ENCODE measurements at places on chromosomes 11 and 22. TPM values are rescaled to one million over a fixed set of nuclear protein-coding genes. Genes with fewer than 3 reads are reported as not detected.

SYTL2 gene
- 7.9 TPM for total RNA-seq

HMOX1 gene
- total RNA-seq: 52.5 TPM

CCDC73 gene
- 0.44 TPM for total RNA-seq

SNX19 gene
- 29.2 TPM for total RNA-seq

PRDM11 gene
- 4.0 TPM for total RNA-seq

APLNR gene
- total RNA-seq: 1.6 TPM

SCN2B gene
- not detected for total RNA-seq

CD3E gene
- total RNA-seq: 1.3 TPM

OR8J1 gene
- not detected for total RNA-seq

TRIM22 gene
- 10.0 TPM for total RNA-seq

INS gene
- total RNA-seq: not detected

ADM2 gene
- 1.0 TPM for total RNA-seq

NRGN gene
- 4.6 TPM for total RNA-seq

GRCh38 chr11:14380947-14381561, 22.1 kb upstream of the RRAS2 start:
- H3K27me3 ChIP-seq: no peaks in the 10 kb centered on the region
- H3K4me3 ChIP-seq: peak overlapping the region; percentile 36
- peak; percentile 88 for DNase-seq
- H3K27ac ChIP-seq: peak overlapping the region; percentile 95
- H3K36me3 ChIP-seq: no peaks in the 10 kb centered on the region

DNA sequence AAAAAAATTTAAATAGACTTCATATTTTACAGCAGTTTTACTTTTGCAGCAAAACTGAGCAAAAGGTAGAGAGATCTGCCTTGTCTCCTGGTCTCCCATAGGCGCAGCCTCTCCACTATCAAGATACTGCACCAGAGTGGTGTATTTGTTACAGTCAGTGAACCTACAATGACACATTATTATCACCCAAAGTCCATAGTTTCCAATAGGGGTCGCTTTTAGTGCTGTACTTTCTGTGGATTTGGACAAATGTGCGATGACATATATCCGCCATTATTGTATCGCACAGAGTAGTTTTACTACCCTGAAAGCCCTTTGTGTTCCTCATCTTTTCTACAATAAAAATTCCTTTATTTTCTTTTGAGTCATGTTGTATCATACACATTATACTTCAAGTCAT, 153.2 kb upstream of the CCDC179 start:
- no peaks in the 10 kb centered on the region for H3K36me3 ChIP-seq
- H3K27ac ChIP-seq: no peak overlapping the region
- no peak for DNase-seq
- H3K4me1 ChIP-seq: no peaks in the 10 kb centered on the region

DNA sequence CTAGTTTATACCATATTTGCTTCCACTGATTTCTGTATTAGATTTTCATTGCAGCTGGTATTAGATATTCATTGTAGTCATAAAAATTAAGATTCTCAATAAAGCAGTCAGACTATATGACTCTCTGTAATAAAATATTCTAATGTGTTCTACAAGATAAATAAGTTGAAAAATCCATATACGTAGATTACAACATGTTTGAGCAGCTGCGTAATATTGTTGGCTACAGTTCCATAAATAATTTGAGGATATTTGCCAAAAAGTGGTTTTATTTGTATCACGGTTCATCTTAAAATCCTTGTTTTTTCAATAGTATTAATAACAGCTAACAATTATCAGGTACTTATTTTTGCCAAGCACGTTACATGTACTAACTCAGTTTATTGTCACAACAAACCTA, 668.6 kb upstream of the CCDC90B start:
- H3K27me3 ChIP-seq: no peaks in the 10 kb centered on the region
- no peak for DNase-seq
- H3K36me3 ChIP-seq: no peaks in the 10 kb centered on the region
- H3K4me3 ChIP-seq: no peak overlapping the region
- H3K27ac ChIP-seq: no peak overlapping the region

- H3K4me1 ChIP-seq: no peaks in the 10 kb centered on the region
- no peak for DNase-seq
- no peak within 1 kb of the TSS for H3K27ac ChIP-seq
- H3K36me3 ChIP-seq: no peaks in the 10 kb centered on the region
Measured at GRCh38 chr22:46537225-46537945, at the start of gene CELSR1. CELSR1 (minus strand) TSS chr22:46537620; CDS start chr22:46537170, 450 bp downstream.

GRCh38 chr11:107136892-107137291, 118.6 kb upstream of the GUCY1A2 start:
- H3K27me3 ChIP-seq: no peaks in the 10 kb centered on the region
- no peaks in the 10 kb centered on the region for H3K36me3 ChIP-seq

- no peaks in the 10 kb centered on the region for H3K4me1 ChIP-seq
- no peaks in the 10 kb centered on the region for H3K27me3 ChIP-seq
- DNase-seq: no peak
- no peak overlapping the region for H3K27ac ChIP-seq
- H3K4me3 ChIP-seq: no peak overlapping the region
Measured at GRCh38 chr11:35912883-35913624, 30.8 kb upstream of the LDLRAD3 start.

- H3K27me3 ChIP-seq: no peaks in the 10 kb centered on the region
- no peak overlapping the region for H3K4me3 ChIP-seq
- no peak for DNase-seq
- no peaks in the 10 kb centered on the region for H3K4me1 ChIP-seq
- no peak overlapping the region for H3K27ac ChIP-seq
Measured at GRCh38 chr22:26811647-26811992, 154.2 kb downstream of the MIAT start.

GRCh38 chr11:1034456-1035295, 1.8 kb downstream of the MUC6 start:
- H3K27me3 ChIP-seq: no peaks in the 10 kb centered on the region
- no peaks in the 10 kb centered on the region for H3K36me3 ChIP-seq
- no peak overlapping the region for H3K27ac ChIP-seq

GRCh38 chr11:131822506-131822905, 452.1 kb downstream of the NTM start:
- H3K27ac ChIP-seq: no peak overlapping the region
- no peak for DNase-seq
- no peak overlapping the region for H3K4me3 ChIP-seq
- no peaks in the 10 kb centered on the region for H3K27me3 ChIP-seq
- H3K36me3 ChIP-seq: no peaks in the 10 kb centered on the region

- no peak overlapping the region for H3K27ac ChIP-seq
- no peaks in the 10 kb centered on the region for H3K36me3 ChIP-seq
- no peaks in the 10 kb centered on the region for H3K27me3 ChIP-seq
- H3K4me1 ChIP-seq: peaks cover 45% of the 10 kb centered on the region
Measured at GRCh38 chr11:59009661-59010060, 70.4 kb downstream of the GLYATL1 start.

GRCh38 chr11:75445315-75445953, 12.4 kb upstream of the KLHL35 start:
- H3K36me3 ChIP-seq: no peaks in the 10 kb centered on the region
- H3K4me1 ChIP-seq: no peaks in the 10 kb centered on the region
- H3K4me3 ChIP-seq: no peak overlapping the region
- peak; percentile 63 for DNase-seq
- H3K27me3 ChIP-seq: no peaks in the 10 kb centered on the region

DNA sequence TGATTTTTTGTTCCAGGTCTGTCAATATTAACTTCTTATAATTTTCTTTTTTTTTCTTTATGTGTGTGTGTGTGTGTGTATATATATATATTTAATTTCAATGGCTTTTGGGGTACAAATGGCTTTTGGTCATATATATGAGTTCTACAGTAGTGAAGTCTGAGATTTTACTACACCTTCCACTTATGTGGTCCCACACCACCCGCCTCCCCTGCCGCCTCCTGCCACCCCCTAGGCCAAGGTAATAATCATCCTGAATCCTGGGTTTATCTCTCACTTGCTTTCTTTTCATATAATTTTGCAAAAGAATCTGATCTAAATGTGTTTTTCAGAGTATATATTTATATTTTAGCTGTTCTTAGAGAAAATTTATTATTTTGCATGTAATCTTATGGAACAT, 11.1 kb downstream of the NEAT1 start:
- H3K36me3 ChIP-seq: peaks cover 19% of the 10 kb centered on the region
- H3K27ac ChIP-seq: peak overlapping the region; percentile 29
- H3K4me1 ChIP-seq: peaks cover 5% of the 10 kb centered on the region
- DNase-seq: no peak
- H3K4me3 ChIP-seq: no peak overlapping the region
- no peaks in the 10 kb centered on the region for H3K27me3 ChIP-seq

GRCh38 chr11:128580612-128581011, 6.7 kb downstream of the ETS1 start:
- no peak overlapping the region for H3K4me3 ChIP-seq
- no peaks in the 10 kb centered on the region for H3K36me3 ChIP-seq
- peaks cover 5% of the 10 kb centered on the region for H3K27me3 ChIP-seq
- no peak for DNase-seq

GRCh38 chr22:19596680-19597398, 72.6 kb upstream of the CLDN5 start:
- H3K4me3 ChIP-seq: no peak overlapping the region
- no peak for DNase-seq
- H3K27me3 ChIP-seq: no peaks in the 10 kb centered on the region

- no peak overlapping the region for H3K27ac ChIP-seq
- DNase-seq: no peak
- no peaks in the 10 kb centered on the region for H3K36me3 ChIP-seq
- no peaks in the 10 kb centered on the region for H3K4me1 ChIP-seq
- no peaks in the 10 kb centered on the region for H3K27me3 ChIP-seq
Measured at GRCh38 chr22:26650722-26651421, 6.5 kb upstream of the MIAT start.

GRCh38 chr22:48331266-48331665, 1496.4 kb downstream of the BRD1 start:
- H3K36me3 ChIP-seq: no peaks in the 10 kb centered on the region
- no peaks in the 10 kb centered on the region for H3K4me1 ChIP-seq
- H3K27ac ChIP-seq: no peak overlapping the region
- H3K27me3 ChIP-seq: no peaks in the 10 kb centered on the region

DNA sequence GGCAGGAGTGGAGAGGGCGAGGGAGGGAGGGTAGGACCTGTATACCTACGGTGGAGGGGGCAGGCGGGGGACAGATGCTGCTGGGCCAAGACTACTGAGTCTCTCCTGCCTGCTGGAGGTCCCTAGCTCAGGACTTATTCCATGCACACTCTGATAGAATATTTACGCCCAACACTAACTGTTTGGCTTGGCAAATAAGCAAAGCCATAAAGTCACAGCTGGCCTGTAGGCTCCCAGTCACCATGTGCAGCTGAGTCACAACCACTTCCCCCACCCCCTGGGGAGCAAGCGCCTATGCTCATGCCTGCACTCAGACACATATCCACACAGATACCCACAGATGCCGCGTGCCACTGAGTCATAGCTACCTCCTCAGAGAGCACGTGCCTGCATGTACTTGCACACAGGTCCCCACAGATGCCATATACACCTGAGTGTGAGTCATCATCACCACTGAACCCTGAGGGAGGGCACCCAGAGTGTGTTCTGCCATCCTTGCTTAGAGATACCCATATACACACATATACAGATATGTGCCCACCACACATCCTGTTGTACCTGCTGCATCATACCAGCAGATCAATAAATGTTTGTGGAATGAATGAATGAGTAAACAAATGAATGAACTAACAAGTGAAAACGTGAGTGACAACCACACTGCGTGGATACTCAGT, 95.8 kb downstream of the SWAP70 start:
- DNase-seq: no peak
- H3K36me3 ChIP-seq: no peaks in the 10 kb centered on the region
- no peaks in the 10 kb centered on the region for H3K27me3 ChIP-seq
- H3K4me1 ChIP-seq: peaks cover 6% of the 10 kb centered on the region

- H3K4me3 ChIP-seq: no peak overlapping the region
- no peak overlapping the region for H3K27ac ChIP-seq
- no peaks in the 10 kb centered on the region for H3K36me3 ChIP-seq
Measured at GRCh38 chr11:105448703-105449079, 161.2 kb upstream of the GRIA4 start.

GRCh38 chr11:125270711-125271110, 106.2 kb downstream of the PKNOX2 start:
- H3K27ac ChIP-seq: no peak overlapping the region
- no peaks in the 10 kb centered on the region for H3K27me3 ChIP-seq
- H3K4me1 ChIP-seq: no peaks in the 10 kb centered on the region
- DNase-seq: no peak
- no peaks in the 10 kb centered on the region for H3K36me3 ChIP-seq

DNA sequence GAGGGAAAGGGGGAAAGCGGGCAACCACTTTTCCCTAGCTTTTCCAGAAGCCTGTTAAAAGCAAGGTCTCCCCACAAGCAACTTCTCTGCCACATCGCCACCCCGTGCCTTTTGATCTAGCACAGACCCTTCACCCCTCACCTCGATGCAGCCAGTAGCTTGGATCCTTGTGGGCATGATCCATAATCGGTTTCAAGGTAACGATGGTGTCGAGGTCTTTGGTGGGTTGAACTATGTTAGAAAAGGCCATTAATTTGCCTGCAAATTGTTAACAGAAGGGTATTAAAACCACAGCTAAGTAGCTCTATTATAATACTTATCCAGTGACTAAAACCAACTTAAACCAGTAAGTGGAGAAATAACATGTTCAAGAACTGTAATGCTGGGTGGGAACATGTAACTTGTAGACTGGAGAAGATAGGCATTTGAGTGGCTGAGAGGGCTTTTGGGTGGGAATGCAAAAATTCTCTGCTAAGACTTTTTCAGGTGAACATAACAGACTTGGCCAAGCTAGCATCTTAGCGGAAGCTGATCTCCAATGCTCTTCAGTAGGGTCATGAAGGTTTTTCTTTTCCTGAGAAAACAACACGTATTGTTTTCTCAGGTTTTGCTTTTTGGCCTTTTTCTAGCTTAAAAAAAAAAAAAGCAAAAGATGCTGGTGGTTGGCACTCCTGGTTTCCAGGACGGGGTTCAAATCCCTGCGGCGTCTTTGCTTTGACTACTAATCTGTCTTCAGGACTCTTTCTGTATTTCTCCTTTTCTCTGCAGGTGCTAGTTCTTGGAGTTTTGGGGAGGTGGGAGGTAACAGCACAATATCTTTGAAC, 6.8 kb downstream of the MALAT1 start:
- peak overlapping the region; percentile 100 for H3K27ac ChIP-seq
- H3K36me3 ChIP-seq: peaks cover 13% of the 10 kb centered on the region
- H3K4me3 ChIP-seq: peak overlapping the region; percentile 75
- H3K27me3 ChIP-seq: no peaks in the 10 kb centered on the region

DNA sequence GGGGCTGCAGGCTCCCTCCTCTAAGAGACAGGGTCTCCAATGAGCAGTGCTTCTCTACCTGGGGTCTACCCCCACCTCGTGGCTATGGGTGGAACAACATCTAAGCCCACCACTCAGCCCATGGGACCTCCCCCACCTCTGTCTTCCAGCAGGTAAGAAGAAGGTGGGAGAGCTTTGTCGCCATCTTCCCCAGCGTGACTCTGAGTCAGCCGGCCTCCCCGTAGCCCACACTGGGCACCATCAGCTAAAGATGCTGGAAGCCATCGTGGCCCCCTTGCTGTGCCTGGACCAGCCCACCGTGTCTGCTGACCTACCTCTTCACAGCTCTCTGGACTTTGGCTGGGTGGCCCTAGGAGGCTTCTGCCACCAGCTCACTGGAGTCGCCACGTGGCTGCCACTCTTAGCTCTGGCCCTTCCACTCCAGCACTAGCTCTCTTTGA, 944 bp downstream of the C11orf86 start:
- H3K4me1 ChIP-seq: no peaks in the 10 kb centered on the region
- H3K36me3 ChIP-seq: no peaks in the 10 kb centered on the region
- no peak for DNase-seq
- H3K27me3 ChIP-seq: no peaks in the 10 kb centered on the region
- no peak overlapping the region for H3K27ac ChIP-seq
